ENCODE measurements at places on chromosomes 5 and 9. TPM values are rescaled to one million over a fixed set of nuclear protein-coding genes. Genes with fewer than 3 reads are reported as not detected.

The C9orf43 gene
- 0.72 TPM for total RNA-seq

The SMARCA2 gene
- 93.6 TPM for total RNA-seq

The HK3 gene
- 0.60 TPM for total RNA-seq

The ACOT12 gene
- not detected for total RNA-seq

The CERCAM gene
- 134 TPM for total RNA-seq

The SYK gene
- total RNA-seq = 3.8 TPM

The ZNF462 gene
- total RNA-seq = 140 TPM

The MEIKIN gene
- total RNA-seq = not detected

The TENT4A gene
- total RNA-seq = 46.3 TPM

The BTNL9 gene
- total RNA-seq = 0.18 TPM

The RFK gene
- 10.2 TPM for total RNA-seq

The LCN9 gene
- 1.7 TPM for total RNA-seq

The SLC45A2 gene
- 0.45 TPM for total RNA-seq

The GPRIN1 gene
- total RNA-seq = 1.0 TPM

The TUSC1 gene
- not detected for total RNA-seq

The PCDHA13 gene
- total RNA-seq = 5.8 TPM

The CER1 gene
- 1.0 TPM for total RNA-seq

The SNCAIP gene
- total RNA-seq = 113 TPM

The SLC2A6 gene
- total RNA-seq = 8.2 TPM

The CCNI2 gene
- 1.5 TPM for total RNA-seq

The TBC1D13 gene
- 37.8 TPM for total RNA-seq

The PSAT1 gene
- 32.5 TPM for total RNA-seq

The TMEM171 gene
- not detected for total RNA-seq

The INSL6 gene
- total RNA-seq = not detected

The PIP5KL1 gene
- 9.0 TPM for total RNA-seq

The GFI1B gene
- total RNA-seq = not detected

The ISL1 gene
- 12.0 TPM for total RNA-seq

The FRRS1L gene
- 14.4 TPM for total RNA-seq

The RNF130 gene
- total RNA-seq = 44.9 TPM

The BTNL8 gene
- total RNA-seq = not detected

The TRIP13 gene
- 9.9 TPM for total RNA-seq

The GLDC gene
- 2.0 TPM for total RNA-seq

The C5 gene
- 3.1 TPM for total RNA-seq

The FCN1 gene
- total RNA-seq = not detected

The OR13C5 gene
- total RNA-seq = 0.25 TPM

All from mesothelial cell of epicardium (in vitro differentiated cells).